ENCODE measurements at places on chromosomes 1 and 21.

DNA sequence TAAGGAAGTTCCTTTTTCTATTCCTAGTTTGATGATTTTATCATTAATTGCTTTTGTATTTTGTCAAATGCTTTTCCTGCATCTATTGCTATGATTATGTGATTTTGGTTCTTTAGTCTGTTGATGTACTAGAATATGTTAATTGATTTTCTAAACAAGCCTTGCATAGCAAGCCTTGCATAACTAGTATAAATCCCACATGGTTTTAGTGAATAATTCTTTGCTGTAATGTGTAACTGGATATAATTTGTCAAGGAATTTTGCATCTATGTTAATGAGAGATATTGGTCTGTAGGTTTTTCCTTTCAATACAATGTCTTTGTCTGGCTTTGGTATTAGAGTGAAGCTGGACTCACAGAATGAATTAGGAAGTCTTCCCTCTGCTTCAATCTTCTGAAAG lies 460.2 kb downstream of the LTN1 start:
- DNase-seq, result no peak

GRCh38 chr1:155893389-155894142 lies 17.6 kb downstream of the RIT1 start:
- DNase-seq, result no peak

DNA sequence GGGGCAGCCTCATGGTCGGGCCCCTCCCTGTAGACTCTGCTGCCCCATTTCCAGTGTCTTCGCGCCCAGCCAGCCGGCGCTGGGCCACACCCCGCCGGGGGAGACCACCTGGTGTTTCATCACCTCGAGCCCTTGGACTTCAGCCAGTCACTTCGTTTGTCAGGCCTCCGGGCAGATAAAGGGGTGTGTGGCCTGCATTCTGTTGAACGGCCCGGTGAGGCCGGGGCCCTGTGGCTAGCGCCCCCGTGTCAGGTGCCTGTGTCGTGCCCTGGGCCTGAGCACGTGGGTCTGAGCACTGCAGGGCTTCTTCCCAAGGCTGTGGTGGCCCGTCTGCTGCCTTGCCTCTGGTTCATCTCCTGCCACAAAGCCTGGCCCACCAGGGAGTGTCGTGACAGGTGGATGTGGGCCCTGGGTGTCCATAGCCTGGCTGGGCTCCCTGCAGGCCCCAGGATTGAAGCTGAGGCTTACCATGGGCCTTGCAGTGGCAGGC lies 65.2 kb upstream of the DIP2A start:
- no peak for DNase-seq

DNA sequence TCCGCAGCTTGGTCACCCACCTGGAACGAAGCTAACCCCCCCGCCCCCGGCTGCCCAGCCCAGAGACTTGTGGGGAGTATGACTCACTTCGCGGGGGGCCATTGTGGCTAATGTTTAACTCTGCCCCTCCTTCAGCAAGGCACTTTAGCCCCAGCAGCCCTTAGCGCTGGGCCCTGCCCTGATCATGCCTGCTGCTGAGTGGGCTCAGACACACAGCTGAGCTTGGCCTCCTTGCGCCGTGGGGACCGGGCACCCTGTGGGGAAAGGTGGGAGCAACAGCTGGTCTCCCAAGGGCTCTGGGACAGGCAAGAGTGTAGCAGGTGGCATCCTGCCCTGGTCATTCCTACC lies 6.3 kb upstream of the LAD1 start:
- DNase-seq, result no peak

DNA sequence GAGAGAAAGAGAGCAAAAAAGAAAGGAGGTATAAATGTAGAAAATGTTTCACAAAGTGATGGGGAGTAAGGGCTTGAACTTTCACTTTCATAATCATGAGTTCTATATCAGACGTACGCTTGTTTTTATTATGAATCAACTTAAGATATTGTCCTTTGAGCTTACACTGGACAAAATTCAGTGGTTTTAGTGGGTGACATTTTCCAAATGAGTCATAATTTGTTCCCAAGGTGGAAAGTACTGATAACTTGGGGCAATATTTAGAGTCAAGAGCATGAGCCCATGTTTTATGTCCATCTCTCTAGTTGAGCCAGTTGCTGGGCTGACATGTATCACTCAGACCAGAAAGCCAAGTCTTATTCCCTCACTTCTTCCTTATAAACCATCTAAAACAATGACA lies 161.6 kb downstream of the CHRM3 start:
- no peak for DNase-seq

- DNase-seq, result no peak
Measured at GRCh38 chr1:162003061-162003829, 20.4 kb downstream of the OLFML2B start.

DNA sequence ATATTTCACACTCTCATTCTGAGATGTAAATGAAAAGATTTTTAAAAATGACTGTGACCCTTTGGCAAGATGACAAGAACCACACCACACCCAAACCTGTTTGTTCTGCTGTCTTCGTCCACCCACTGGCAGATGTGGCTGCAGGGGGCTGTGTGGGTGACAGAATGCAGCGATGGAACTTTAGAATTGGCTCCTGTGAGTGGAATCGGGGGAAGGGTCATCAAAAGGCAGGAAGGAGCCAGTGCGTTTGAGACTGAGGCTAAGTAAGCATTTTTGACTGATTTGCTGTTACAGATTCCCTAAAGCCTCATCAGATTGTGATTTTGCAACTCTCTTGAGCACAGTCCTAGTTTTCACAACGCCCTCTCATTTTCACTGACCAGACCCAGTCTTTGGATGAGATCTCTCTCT lies 111.2 kb upstream of the ADGRL2 start:
- DNase-seq, result no peak

- DNase-seq, result no peak
Measured at GRCh38 chr1:192159781-192160180, 1.5 kb downstream of the RGS18 start.
